ENCODE measurements at places on chromosomes 7 and 10. TPM values are rescaled to one million over a fixed set of nuclear protein-coding genes. Genes with fewer than 3 reads are reported as not detected.

- DNase-seq: no peak
Observed at GRCh38 chr10:78960316-78960800, 108.4 kb upstream of the ZMIZ1 start.

ZNF467 gene
- polyA plus RNA-seq: 38.9 TPM

POLR2J2 gene
- 1.2 TPM for polyA plus RNA-seq

LDB3 gene
- 0.68 TPM for polyA plus RNA-seq

GRCh38 chr10:122325235-122325634, 49.3 kb upstream of the PLEKHA1 start:
- no peak for DNase-seq

DNA sequence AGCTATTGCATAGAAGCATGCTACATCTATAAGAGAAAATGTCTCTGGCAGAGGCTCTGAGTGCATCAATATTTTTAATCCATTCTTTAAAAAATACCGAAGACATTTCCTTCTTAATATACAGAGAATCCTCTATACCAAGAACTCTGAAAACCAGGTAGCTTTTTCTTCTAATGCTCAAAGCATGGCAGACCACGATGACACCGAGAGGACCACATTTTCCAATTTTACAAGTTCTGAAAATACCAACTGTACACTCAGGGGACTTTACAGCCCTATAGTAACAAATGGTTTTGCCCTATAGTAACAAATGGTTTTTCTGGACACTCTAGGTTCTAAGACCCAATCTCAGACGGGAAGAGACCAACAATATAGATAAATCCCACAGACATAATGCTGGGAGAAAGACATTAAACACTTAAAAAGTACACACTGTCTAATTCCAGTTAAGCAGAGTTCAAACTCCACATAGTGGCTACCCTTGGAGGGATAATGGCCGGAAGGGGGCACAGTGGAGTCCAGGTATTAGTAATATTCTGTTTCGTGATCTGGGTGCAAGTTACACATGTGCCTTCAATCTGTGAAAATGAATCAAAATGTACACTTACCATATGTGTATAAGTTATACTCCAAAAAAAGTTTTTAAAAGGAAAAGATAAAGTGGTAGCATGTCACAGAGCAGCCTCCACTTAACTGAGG, 26.2 kb downstream of the CCDC6 start:
- DNase-seq: no peak

GRCh38 chr10:60382946-60383681, 6.6 kb downstream of the ANK3 start:
- DNase-seq: no peak

FGFR2 gene
- polyA plus RNA-seq: 47.0 TPM

All from left renal pelvis (tissue), 4 donors.